NCI-H510A (cell line): ENCODE measurements at places on chromosomes 1 and 21.

- no peak for DNase-seq
Measured at GRCh38 chr1:198656500-198656932, 17.7 kb downstream of the PTPRC start.

GRCh38 chr1:247104965-247105364 lies 809 bp upstream of the ZNF669 start:
- no peak for DNase-seq

DNA sequence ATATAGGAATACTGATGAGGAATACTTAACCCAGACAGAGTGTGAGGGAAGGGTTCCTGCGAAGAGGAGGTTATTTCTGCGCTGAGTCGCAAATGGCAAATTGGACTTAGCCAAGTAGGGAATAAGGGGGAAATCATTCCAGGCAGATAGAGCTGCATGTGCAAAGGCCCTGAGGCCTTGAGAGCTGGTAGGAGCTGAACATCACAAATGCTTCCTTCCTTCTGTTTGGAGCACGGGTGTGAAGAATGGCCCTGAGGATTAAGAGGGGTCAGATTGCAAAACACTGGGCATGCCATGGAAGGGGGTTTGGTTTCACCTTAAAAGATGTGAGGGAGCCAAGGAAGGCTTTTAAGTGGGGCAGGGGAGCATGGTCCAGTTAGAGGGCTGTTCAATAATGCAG lies 12.4 kb downstream of the IER5 start:
- DNase-seq: no peak

DNA sequence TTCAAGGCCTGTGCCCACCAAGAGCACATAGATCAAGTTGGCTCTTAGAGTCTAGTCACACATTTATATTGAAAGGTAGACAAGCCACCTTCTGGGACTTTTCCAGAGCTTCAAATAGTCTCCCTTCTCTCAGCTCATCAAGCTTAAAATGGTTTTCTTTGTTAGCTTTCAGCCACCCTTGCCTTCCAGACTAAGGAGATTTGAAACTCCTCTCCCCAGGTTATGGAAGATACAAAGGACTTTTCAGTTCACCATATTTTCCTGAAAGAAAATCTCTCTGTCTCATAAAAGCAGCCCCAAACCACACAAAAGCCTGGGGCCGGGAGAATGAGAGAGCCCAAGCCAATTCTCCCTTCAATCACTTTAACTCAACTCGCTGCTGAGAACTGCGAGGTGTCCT lies 134.1 kb downstream of the ZC3H11B start:
- DNase-seq: no peak

GRCh38 chr1:43602990-43603389 lies 47.0 kb upstream of the KDM4A start:
- no peak for DNase-seq

DNA sequence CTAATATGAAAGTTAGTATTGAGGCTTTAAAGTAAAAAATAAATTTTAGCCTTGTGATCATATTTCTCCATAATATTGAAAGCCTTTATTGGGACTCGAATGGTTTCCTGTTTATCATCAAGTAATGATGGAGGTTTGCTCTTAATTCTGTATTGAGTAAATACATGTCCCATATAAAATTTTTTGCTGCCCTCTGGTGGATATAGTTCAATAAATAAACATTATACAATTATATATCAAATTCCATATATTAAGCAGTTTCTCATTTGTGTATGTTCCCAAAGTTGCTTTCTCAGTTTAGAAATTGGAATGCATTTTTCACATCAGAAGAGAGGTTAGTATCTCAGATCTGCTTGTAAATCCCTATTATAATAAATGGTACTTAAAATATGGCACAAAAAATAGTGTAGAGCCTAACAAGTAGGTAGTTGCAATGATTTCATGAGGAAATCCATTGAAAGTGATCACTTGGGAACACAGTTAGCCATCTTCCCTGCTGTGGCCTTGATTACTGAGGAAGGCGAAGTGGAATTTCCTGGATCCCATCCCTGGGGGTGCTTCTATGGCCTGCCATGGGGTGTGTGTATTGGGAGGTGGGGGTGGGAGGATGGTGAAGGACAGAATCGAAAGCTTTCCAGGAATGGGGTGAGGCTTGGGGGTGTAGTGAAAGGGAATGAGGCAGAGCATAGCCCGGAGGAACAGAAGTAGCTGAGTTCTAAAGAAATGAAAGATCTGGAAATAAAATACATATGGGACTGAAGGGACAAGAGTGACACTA lies 84.1 kb upstream of the C21orf91 start:
- no peak for DNase-seq

DNA sequence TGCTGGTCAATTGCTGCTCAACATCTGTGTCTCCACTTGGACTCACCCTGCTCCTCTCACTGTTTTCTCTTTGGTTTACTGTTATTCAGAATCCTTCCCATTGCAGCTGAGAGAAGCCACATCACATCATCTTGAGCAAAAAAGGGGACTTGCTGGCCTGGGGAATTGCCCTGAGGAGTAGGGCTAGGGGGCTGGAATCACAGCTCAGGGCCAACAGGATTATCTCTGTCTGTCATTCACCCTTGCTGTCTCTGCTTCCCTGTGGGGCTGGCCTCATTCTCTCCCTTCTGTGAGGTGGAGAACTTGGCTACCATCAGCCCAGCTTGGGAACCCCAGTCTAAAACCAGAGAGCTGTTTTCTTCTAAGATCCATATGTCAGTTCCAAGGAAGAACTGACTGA lies 140.7 kb upstream of the WNT4 start:
- DNase-seq: no peak

- no peak for DNase-seq
Measured at GRCh38 chr1:37258068-37258467, 216.3 kb upstream of the ZC3H12A start.

DNA sequence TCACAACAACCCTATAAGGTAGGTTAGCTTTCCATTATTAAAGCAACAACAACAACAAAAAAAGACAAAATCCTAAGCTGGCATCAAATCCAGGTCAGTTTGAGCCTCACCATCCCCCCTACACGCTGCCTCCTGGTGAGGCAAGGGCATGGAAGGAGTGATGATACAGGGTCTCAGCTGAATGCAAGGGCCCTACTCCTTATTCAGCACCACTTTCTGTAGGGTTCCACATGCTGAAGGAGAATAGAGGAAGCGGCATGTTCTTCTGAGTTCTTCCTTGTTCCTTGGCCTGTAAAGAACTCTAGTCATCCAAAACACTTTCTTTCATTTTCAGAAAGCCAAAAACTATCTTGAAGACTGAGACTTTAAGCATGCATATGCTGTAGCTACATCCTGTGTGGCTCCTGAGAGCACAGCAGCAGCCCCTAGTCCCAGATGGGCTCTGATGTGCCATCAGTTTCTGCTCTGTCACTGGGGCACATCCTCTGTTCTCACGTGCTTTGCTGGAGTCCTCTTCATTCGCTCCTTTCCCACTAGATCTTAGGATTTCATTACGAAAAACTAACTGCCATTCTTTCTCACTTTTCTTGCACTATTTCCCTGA lies 6.2 kb downstream of the ILDR2 start:
- no peak for DNase-seq

DNA sequence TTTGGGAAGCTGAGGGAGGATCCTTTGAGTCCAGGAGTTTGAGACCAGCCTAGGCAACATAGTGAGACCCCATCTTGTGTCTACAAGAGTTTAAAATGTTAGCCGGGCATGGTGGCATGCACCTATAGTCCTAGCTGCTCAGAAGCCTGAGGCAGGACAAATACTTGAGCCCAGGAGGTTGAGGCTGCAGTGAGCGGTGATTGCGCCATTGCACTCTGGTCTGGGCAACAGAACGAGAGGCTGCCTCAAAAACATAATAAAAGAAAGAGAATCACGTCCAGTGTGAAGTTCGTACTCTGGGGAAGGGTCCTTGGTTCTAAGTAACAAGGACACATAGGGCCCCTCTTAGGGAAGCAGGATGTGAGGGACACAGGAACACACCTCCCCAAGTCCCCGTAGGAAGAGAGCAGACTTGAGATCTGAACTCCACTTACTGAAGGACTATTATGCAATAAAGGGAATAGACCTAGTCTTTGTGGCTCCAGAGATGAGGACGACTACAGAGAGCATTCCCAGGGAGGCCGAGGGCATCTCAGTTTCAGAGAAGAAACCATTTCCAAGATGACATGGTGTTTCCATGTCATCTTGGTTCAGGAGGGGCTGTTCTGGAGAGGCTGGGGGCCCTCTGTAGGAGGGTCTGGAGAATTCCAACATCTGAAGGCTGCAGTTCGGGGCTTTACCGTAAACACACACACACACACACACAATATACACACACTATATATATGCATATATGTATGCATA lies 10.8 kb upstream of the ENO1 start:
- DNase-seq: no peak
